ENCODE measurements at places on chromosomes 1 and 21.

GRCh38 chr1:170682169-170682568, 18.2 kb downstream of the PRRX1 start:
- no peak for DNase-seq

- DNase-seq, result no peak
Observed at GRCh38 chr1:232452117-232452516, 177.8 kb downstream of the SIPA1L2 start.

- DNase-seq, result no peak
Observed at GRCh38 chr1:222643606-222643937, 25.7 kb downstream of the MIA3 start.

DNA sequence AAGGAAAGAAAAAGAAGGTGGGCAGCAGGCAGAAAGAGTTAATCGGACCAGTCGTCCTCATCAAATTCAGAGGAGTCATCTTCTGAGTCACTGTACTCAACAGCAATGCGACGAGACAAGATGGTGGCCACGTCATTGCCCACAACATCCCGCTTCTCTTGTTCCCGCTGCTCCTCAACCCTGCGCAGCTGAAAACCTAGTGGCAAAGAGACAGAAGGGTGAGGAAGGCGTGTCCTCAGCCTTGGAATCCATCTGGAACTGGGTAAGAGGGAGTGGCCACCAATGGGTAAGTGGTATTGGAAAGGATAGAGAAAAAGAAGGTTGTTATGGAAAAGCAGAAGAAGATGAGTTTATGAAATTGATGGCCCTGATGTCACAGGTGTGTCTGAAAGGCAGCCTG, 15.7 kb downstream of the GPR3 start:
- DNase-seq, result no peak

GRCh38 chr1:3477241-3477995, 23.0 kb downstream of the ARHGEF16 start:
- no peak for DNase-seq

DNA sequence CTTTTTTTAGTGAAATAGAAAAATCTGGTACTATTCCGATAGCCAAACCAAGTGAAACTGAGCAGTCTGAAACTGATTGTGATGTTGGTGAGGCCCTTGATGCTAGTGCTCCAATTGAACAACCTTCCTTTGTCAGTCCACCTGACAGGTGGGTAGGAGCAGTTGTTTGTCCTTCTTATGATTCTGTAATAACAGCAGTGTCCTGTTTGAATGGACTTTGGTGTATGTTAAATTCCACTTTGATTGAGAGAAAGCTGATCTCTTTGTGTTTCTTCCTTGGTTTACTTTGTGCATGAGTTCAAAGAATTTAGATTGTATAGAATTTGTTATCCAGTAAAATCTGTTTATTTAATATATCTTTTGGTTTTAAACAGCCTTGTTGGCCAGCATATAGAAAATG, 24.3 kb downstream of the SUCO start:
- no peak for DNase-seq

- DNase-seq, result no peak
Observed at GRCh38 chr1:47936916-47937551, 60.2 kb downstream of the TRABD2B start.

DNA sequence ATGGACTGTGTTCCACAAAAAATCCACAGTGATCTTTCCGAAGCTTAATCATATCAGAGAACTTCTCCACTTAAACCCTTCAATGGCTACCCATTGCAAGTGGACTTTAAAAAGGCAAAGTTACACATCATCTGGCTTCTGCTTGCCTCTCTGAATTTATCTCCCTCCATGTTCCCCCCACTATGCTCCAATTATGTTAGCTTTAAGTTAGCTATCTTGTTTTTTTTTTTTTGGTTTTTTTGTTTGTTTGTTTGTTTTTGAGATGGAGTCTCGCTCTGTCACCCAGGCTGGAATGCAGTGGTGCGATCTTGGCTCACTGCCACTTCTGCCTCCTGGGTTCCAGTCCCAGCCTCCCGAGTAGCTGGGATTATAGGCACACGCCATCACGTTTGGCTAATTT, 166.4 kb upstream of the ADGRL2 start:
- no peak for DNase-seq
